ENCODE measurements at places on chromosomes 16 and 17.
A peak's percentile ranks its signal among the peaks of the same experiment; 100 is the strongest.

DNA sequence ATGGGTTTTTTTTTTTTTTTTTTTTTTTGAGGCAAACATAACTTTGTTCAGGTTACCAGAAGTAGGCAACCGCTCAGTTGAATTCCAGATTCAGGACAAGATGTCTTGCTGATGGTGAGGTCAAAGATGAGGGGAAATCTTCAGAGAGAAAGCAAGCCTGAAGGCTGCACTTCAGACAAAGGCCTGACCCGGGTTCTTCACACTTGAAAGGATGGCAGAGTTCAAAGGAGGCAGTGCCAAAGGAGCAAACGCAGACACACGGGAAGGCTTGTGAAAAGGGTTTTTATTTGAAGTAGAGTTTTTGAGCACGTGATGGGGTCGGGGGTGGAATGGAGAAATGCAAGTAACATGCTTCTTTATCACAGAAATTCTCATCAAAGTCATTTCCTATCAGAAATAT is 960.2 kb upstream of the EEF2KMT start:
- no peak for DNase-seq

DNA sequence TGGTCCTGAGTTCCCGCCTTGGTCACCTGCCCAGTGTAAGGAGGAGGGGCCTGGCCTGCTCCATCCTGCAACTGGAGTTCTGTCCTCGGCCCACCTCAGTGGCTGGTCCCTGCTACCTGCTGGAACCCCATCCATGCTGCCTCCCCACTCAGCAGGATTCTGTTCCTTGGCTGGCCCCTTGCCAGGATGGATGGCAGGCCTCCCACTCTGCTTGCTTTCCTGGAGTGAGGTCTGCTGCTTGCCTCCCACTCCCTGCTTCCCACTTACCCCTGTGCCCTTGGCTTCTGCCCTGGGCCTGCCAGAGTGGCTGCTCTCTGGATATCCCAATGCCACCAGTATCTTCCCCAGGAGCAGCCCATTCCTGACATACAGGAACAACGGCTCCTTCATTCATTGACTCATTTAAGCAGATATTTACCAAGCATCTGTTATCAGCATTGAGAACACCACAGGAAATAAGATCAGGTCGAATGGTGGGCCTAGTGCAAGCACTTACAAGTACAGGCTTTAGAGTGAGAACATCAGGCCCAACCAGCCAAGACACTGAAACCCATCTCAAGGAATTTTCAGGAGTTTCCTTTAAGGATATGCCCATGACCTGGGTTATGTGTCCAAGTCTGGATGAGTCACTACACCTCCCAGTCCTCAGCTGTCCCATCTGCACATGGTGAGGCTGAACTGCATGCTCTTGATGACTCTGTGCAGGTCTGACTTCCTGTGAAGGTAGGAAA is 17.0 kb upstream of the RPRML start:
- DNase-seq: no peak

DNA sequence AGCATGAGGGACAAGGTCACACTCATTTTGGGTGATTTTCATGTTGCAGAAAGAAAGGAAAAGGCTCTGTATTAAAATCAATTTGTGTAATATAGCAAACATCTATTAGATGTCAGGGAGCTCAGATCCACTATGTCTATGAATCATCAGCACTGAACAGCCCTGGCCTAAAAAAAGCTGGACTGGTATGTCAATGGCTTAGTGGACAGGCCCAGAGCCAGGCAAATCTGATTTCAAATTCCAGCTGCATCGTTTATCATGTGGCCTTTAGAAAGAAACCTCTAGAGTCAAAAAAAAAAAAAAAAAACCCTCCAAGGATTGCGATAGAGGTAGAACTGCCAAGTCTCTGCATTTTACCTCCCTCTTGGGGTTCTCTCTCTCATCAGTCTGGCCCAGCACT is 5.4 kb downstream of the GAS7 start:
- DNase-seq: no peak

GRCh38 chr17:35630530-35631148 is 43.5 kb downstream of the AP2B1 start:
- DNase-seq: peak; percentile 2

DNA sequence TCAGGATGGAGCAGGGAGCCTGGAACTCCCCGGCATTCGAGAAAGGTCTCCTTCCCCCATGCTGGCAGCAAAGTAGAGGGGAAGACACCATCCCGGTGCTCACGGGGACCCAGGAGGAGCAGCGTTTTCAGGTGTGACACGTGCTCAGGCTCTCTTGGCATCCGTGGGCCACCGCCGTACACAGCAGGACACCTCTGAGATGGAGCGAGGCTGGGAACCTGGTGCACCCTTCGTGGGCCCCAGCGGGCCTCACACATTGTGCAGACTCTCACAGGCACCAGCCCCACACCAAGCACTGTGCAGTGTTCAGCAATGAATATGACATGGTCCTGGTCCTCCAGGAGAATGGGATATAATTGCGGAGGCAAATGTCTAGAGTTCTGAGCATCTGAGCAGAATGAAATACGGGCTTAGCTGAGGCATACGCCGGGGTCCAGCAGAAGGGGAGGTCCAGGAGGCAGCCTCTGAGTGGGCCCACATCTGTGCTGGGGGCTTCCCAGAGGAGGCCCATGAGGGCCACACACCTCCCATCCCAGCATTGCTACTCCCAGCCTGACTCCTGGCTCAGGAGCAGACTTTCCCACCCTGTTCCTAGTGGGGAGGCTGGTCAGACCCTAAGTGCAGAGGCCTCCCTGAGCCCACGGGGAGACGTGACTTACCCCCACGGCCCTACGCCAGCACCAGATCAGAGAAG is 72.6 kb downstream of the ABR start:
- no peak for DNase-seq

- no peak for DNase-seq
Observed at GRCh38 chr17:50539762-50540559, 7.0 kb upstream of the SPATA20 start.

DNA sequence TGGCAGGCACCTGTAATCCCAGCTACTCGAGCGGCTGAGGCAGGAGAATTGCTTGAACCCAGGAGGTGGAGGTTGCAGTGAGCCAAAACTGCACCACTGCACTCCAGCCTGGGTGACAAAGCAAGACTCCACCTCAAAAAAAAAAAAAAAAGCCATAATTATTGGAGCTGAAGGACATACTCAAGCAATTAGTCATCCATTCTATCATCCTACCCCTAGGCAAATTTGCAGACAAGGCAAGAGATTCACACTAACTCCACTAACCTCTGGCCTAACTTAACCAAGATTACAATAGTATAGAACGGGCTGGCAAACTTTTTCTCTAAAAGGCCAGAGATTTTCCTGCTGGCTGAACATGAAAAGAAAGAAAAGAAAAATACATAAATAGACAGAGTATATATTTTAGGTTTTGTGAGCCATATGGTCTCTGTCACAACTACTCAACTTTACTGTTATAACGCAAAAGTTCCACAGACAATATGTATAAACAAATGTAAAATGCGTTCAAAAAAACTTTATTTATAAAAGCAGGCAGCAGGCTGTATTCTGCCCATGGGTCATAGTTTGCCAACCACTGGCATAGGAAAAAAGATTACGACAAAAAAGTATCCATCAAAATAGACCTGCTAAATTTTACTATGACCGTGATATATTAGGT is 29.7 kb downstream of the BRIP1 start:
- no peak for DNase-seq

DNA sequence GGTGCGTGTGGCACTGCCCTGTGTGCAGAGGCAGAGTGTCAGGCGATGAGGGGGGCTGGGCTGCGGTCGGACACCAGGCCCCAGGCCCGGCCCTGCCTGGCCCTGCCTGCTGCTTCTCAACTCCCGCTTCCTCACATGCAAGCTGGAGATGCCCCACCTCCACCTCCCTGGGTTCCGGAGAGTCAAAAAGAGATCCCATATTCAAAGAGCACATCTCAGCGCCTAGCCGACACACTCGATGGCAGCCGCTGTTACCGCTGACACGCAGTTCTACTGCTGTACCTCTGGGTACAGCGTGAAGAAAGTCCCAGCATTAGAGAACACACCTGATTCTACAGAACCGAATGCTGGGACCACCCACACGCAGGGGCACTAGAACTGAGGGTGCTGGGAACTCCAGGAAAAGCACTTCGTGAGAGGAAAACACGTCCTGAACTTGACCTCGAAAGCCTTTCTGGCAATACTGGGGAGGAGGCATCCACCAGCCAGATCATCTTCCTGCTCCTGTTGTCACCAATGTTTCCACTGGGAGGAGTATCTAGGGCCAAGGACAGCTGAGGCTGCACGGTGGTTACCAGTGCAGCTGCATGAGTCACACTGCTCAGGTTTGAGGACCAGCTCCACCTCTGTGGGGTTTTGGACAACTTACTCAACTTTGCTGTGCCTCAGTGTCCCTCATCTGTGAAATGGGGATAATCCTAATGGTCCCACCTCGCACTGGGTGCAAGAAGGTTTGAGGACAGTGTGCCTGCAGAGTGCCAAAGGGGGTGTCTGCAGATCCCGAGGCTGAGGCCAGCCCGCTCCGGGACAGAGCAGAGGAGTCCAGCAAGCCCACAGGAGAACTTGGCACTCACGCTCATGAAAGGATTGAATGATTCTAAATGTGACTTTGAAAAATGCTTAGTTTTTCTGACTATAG is 100.4 kb upstream of the DNAH17 start:
- DNase-seq: no peak

GRCh38 chr16:64590513-64590912 is 531.4 kb downstream of the CDH11 start:
- DNase-seq: no peak

GRCh38 chr17:49093131-49093530 is 39.4 kb upstream of the B4GALNT2 start:
- no peak for DNase-seq

- no peak for DNase-seq
Observed at GRCh38 chr17:19411631-19412030, 599 bp downstream of the RNF112 start.

DNA sequence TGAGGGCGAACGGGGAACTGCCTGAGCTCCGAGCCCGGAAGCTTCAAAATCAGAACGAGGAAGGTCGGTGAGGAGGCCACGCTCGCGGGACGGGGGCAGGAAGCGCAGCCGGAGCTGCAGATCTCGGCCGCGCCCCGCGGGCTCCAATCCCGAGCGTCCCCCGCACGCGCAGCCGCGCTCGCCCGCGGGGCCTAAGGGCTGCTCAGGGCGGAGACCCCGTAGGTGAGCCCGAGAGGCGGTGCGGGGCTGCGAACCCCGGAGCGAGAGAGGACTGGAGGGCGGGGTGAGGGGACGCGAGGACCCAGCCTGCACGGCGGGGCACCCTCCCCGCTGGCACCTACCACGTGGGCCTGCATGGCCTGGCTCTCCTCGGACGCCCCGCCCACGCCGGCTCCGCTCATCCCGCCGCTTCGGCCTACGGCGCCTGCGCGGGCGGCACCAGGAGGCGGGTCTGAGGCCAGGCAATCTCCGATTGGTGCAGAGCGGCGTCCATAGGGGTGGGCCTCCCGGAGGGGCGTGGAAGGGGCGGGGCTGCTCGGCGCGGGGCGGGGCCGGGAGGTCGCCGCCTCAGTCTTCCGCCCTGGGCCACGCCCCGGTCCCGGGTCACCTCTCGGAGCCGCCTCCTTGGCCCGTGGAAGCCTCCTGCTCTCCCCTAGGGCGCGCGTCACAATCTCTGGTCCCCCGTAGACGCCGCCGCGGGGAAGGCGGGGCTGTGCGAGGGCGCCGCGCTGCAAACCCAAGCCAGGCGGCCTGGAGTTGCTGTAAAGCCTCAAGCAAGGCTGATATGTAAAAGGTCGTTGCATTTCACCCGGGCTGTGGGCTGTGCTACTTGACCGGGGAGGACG is 27.8 kb upstream of the METRNL start:
- DNase-seq: peak; percentile 99

- DNase-seq: peak; percentile 56
Observed at GRCh38 chr17:40450175-40450574, 6.9 kb downstream of the IGFBP4 start.

- no peak for DNase-seq
Observed at GRCh38 chr16:64428463-64429113, 693.3 kb downstream of the CDH11 start.

GRCh38 chr17:43660816-43661493 is 767 bp downstream of the MEOX1 start:
- no peak for DNase-seq

- DNase-seq: no peak
Observed at GRCh38 chr17:27469256-27469655, 13.0 kb downstream of the KSR1 start.

DNA sequence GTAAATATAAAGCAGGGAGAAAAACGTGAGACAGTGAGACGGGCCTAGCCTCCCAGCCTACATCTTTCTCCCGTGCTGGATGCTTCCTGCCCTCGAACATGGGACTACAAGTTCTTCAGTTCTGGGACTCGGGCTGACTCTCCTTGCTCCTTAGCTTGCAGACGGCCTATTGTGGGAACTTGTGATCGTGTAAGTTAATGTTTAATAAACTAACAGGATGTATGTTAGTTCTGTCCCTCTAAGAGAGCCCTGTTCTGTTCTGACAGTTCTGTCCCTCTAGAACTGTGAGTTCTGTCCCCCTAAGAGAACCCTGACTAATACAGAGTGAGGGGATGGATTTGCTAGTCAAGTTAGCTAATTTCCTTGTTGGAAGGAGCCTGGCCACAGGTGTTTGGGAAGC is 16.7 kb upstream of the MYH10 start:
- no peak for DNase-seq

DNA sequence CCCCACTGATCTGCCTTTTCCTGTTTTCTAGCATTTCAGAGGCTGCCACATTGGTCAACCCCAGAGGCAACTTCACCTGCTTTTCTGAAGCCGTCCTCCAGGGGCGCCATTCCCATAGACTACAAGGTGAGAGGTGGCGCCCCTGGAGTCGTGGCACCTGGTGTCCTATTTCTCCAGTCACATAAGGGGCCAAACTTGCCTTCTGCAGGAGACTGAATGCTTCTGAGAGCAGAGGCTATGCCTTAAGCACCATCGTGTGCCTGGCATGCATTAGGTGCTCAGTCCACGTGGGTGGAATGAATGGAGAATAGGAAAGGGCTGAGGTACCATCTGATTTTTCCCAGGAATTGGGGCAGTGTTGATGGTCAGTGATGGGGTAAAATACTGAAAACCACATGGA is 164.8 kb downstream of the HAPSTR1 start:
- peak; percentile 36 for DNase-seq

DNA sequence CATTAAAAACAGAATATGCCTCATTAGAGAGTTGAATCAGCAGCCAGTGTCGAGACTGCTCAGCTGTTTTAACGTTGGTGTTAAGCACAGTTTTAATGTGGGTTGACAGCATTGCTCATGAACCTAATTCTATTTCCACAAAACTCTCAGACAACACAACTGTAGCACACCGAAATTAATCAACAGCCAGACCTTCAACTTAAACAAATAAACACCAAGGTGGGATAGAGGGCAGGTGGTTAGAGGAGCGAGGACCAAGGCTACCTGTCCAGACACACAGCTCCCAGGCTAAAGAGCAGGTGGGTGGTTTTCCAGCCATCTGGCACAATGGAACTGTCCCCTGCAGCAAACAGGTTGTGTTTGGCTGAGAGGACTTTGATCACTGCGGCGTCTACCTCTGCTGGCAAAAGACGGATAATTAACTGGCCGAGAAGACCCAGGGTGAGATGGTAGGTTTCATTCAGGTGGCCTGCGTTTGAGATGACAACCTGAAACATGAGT is 69.6 kb upstream of the ATP2A3 start:
- no peak for DNase-seq

- no peak for DNase-seq
Observed at GRCh38 chr16:85173146-85173980, 61.1 kb upstream of the CIBAR2 start.
